Dorsolateral prefrontal cortex (tissue), 122 donors: ENCODE measurements at places on chromosomes 3 and 15.

DNA sequence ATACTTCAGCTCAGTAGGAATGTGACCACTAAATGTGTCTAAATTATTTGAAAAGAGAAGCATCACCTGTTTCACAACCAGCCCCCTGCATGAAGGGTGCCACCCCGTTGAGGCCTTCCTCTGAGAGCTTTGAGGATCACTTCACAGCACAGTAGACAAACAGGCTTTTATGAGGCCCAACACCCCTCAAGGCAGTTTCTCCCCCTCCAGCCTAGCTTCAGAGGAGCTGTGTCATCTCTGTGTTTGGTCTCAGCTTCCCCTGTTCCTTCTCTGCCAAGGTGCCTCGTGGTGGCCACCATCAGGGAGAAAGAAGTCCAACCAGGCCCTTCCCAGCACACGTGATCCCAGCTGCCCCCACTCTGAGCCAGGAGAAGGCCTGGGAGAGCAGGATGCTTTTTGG lies 21.6 kb upstream of the DUSP7 start:
- no peak for DNase-seq

DNA sequence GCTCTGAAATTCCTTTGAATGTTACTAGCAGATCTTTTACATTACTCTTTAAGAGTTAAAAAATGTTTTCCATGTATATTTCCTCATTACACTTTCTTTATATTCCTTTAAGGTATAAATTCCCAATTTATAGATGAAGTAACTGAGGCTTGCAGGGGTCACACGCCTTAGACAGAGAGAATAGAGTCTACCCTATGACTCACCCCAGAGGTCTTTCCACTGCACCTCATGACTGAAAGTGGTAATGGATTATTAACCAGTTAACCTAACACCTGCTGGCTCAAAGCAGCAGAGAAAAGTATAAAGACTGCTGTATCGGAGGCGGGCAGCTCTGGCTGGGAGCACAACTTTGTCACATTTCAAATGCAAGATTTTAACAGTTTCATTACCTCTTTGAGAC lies 37.7 kb downstream of the LDHAL6B start:
- DNase-seq: no peak

- DNase-seq: no peak
These were observed 867.1 kb upstream of the GBE1 start for GRCh38 chr3:82628385-82629014.

GRCh38 chr3:18900994-18901393 lies 247.3 kb upstream of the KCNH8 start:
- no peak for DNase-seq

DNA sequence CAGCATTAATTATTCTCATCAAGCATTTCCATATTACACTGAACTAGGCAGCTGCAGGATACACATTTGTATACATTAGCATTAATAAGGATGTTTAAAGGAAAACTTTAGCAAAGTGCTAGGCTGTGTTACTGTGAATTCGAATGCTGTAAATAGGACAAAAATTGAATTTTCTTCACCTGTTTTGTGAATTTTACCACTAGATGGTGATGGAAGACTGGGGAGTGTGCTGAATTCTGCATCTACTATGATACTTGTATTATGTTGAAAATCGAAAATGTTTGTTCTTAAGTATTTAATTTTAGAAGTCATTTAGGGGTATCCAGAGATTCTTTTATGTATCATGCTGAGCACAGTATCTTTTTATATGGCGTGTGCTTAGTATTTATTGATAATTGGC lies 12.3 kb upstream of the P2RY14 start:
- DNase-seq: no peak
